NCI-H510A (cell line): ENCODE measurements at places on chromosomes 2 and 18.

- no peak for DNase-seq
Measured at GRCh38 chr18:2559249-2559648, 12.1 kb downstream of the METTL4 start.

DNA sequence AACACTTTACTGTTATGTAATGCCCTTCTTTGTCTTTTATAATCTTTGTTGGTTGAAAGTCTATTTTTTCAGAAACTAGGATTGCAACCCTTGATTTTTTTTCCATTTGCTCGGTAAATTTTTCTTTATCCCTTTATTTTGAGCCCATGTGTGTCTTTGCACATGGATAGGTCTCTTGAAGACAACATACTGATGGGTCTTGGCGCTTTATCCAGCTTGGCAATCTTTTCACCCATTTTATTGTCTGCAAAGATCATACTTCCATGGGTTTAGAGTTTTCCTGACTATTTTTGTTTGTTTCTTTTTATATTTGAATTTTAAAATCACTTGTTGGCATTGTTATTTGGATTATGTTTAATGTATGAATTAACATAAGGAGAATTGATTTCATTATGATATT, 27.0 kb downstream of the ACOXL start:
- DNase-seq: no peak

DNA sequence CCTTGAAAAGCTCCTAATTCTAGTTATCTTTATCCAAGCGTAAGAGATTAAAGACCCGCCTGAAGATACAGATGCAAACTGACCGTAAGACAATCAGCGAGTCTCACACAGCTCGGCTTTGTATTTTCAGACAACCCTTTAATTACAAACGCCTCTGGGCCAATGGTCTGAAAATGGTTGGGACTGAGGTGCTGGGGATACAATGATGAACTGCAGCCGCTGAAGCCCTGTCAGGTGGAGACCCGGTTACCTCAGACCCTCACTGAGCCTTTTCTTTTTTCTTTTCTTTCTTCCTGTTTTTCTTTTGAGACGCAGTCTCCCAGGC, 715 bp upstream of the CFAP36 start:
- DNase-seq: no peak

DNA sequence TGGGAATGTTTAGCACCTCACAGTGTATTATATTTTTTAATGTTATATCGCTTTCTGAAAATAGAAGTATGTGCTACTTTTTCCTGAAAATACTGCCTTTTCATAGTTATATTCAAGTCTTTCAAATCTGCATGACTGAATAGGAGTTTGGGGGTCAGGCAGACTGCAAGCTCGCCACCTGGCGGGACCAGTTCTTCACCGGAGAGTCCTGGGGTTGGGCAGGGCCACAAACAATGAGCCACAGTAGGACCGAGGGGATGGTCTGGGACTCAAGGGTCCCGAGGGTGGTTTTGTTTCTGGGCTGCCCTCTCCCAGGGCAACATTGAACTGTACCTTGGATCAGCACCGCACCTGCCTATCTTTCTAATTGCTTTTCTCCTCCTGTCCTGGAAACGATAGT, 70.6 kb downstream of the VWA3B start:
- DNase-seq: no peak

GRCh38 chr2:167289651-167290410, 401.6 kb downstream of the XIRP2 start:
- no peak for DNase-seq
